ENCODE measurements at places on chromosomes 1 and 21.
A peak's percentile ranks its signal among the peaks of the same experiment; 100 is the strongest.

DNA sequence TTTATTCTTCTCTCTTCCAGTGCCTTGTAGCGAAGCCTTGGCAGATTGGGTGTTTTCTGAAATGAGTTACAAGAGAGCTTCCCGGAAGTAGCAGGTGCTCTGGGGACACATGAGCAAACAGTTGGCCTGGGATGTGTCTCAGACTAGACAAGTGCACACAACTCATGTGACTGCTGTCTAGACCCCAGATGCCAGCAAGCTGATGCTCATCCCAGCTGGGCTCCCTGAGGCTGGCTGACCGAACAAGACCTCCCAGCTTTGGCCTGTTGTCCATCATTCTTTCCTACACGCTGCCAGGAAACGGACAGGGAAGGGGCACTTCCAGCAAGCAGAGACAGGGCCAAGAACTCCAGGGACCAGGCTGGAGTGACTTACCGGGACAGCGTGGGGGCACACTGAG is 18.7 kb upstream of the CSF1 start:
- DNase-seq, result peak; percentile 46

DNA sequence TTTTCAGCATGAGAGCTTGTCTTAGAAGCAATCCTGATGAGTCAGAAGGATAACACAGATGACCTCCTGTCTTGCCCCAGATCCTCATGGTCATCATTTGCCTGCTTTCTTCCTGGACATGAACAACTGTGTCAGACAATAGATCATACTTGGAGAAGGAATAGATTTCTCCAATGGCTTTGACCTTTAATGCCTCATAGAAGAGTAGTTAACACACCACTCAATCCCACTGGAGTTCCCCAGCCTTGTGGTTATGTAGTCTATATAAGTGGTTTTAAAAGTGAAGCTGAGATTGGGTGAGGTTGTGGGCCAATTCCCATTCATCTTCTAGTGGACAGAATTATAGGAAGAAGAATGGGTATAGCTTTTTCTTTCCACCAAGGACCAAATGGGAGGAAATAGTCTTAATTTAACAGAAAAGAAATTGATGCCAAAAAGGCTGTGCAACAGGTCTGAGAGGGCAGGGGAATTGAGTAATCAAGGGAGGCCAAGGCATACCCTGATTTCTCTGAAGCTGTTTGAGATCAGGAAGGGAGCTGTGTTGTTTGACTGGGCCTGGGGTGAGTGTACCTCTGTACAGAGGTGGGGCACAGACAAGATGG is 14.4 kb downstream of the PRCC start:
- DNase-seq, result no peak

DNA sequence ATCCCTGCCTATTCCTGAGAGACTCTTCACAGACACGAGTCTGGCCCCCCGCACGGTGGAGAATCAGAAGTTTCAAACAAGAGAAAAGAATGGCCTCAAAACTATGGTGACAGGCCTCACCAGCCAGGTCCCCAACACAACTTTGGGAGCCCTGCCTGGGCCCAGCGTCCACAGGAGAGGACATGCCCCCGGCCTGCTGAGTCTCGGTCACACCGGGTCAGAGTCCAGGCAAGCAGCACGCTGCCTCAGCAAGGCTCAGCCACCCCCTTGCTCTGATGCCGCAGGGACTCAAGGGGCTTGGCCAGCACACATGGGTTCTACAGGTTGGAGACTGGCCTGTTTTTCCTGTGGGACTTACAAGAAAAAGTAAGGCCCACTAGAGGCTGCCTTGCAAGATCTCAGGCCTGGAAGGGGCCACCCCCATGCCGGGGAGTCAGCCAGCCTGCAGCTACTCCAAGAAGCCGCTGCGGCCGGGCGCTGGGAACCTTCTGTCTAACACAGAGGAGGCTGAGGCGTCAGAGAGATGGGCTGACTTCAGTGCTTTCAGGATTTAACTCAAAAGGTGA is 116.8 kb downstream of the NPHP4 start:
- no peak for DNase-seq

DNA sequence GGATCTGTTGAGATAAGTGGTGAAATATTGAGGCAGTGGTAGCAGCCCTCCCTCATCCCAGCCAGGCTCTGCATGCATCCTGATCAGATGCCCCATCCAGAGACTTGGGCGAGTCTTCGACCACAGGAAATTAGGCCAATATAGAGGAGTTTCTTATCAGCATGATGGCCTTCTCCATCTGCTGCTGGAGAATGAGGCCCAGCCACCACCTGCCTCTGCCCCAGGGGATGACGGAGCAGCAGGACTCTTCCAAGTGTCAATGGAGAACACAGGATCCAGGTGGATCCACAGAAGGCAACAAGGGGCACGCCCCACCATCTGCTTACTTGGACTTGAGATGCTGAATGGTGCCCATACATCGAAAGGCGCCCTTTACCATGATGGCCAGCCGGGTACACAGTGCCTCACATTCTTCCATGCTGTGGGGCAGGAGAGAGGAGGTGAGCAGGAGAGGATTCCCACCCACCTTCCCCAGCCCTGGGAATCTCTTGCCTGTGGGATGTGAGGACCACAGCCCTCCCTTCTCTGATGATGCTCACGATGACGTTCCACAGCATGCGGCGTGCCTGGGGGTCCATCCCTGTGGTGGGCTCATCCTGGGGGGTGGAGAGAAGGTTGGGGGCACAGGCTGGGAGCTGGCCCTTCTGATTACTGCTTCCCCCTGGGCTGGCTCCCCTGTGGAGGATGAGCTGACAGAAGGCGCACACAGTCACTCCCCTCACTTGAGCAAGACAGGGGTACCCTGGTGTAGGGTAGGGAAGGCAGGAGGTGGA is 91.5 kb upstream of the GCLM start:
- DNase-seq, result no peak

All from hypothalamus (tissue), 51 donors.